ENCODE measurements at places on chromosomes 4 and X.

DNA sequence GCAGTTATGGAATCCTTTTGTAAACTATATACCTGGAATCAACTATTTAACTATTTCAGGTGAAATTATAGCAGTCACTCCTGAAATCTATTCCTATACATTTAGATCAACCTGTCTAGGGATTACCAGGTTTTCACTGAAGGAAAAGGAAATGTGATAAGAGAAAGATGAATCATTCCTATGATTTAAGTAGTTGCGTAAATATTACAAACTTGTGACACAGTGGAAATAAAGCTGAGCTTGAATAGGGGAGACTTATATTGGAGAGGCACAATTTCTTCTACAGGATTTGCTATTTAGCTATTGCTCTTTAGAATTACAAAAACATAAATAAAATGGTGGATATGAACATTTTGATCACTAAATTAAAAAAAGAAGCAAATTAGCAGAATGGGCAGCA lies 284.1 kb upstream of the EPHA5 start:
- no peak for DNase-seq

GRCh38 chrX:123455693-123456092 lies 271.6 kb downstream of the GRIA3 start:
- DNase-seq, result no peak

DNA sequence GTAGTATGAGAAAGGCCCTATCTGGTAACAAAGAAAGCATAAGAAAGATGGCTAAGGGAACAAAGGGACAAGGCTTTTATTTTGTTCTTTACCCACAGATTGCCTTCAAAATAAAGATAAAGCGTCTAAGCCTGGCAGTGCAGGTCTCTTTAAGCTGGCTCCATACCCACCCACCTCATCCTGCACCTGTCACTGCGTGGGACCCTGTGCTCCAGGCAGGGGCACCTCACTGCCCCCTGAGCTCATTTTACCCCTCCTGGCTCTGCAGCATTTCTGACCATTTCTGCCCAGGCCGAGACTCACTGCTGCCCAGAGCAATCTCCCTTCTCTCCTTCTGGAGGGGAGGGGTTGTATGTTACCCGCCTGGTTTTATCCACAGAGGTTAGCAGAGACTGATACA lies 1.7 kb upstream of the CYP4V2 start:
- DNase-seq, result no peak

DNA sequence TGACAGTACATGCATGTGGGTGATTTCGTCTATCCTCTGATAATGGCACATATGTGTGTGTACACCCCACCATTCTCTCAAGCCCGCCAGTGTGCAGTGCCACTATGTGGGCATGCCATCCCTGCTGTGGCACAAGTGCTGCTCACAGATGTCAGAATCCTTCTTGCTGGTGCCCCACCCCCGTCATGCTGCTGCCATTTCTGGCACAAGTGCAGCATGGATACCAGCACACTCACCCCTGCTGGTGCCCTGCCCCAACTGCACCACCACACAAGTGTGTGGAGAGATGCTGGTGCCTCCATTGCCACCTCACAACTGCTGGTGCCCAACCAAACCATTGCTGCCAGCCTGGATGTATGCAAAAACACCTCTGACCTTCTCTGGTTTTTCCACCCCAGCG lies 1133.8 kb downstream of the TECRL start:
- no peak for DNase-seq

GRCh38 chrX:56802921-56803849 lies 74.1 kb downstream of the NBDY start:
- DNase-seq, result no peak

- DNase-seq, result peak; percentile 72
Observed at GRCh38 chr4:110487873-110488272, 11.9 kb downstream of the ENPEP start.

DNA sequence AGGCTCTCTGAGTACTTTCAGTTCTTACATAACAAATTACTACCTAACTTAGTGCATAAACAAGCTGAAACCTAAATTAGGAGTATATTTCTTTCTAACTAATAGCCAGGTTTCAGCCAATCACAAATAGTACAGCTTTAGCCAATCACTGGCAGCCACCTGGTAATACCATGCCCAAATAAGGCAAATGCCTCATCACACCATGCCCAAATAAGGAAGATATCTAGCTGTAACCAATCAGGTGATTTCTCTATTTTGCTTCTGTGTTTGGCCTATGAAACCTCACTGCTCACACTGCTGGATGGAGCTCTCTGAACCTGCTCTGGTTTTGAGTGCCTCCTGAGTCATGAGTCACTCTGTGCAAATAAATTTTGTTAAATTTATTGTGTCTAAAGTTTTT lies 113.5 kb downstream of the DDIT4L start:
- no peak for DNase-seq

- DNase-seq, result no peak
Observed at GRCh38 chrX:21798677-21799219, 40.7 kb upstream of the MBTPS2 start.

DNA sequence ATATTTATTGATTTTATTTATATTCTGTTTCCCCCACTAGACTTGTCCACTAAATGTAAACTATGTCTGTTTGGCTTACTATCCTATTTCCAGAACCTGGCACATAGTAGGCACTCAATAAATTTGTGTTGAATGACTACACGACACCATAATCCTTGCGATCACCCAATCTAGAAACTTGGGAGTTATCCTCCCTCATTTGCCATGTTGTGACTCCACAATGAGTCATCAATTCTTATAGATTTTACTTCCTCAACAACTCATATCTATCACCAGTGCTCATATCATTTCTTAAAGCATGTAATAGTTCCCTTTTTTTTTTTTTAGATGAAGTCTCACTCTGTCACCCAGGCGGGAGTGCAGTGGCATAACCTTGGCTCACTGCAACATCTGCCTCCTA lies 39.9 kb upstream of the VAMP7 start:
- no peak for DNase-seq

GRCh38 chr4:7709431-7709830 lies 230.2 kb downstream of the AFAP1 start:
- DNase-seq, result no peak

DNA sequence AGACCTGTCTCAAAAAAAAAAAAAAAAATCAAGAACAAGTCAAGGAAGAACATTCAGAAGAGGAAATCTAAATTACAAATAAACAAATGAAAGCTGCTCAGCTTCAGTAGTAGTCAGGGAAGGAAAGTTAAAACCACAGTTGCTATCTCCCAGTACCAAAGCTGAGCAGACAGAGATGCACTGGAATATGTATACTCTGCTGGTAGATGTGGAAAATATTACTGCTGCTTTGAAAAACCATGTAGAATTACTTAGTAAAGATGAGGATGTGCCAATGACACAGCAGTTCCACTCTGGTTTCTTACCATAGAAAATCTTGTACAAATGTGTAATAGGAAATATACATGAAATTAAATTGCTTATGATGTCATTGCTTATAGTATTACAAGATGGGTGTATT lies 25.1 kb upstream of the PRKX start:
- DNase-seq, result no peak

DNA sequence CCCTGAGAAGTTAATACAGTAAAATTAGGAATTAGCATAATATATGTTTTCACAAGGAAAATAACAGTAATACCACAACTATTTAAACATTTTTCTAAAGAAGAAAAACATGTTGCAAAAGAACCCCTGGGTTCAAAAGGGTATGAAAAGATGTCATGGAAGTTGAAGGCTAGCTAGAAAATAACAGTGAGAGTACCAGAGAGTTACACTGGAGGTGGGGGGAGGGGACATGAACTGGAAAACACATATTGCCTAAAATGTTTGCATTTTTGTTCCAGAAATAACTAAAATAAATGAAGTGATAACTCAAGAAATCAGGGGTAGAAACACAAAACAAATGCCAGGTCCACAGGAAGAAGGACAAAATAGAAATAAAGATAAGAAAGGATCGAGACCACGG lies 336.6 kb upstream of the MAD2L1 start:
- no peak for DNase-seq

GRCh38 chr4:122658818-122659295 lies 38.0 kb upstream of the IL21 start:
- DNase-seq, result no peak

- DNase-seq, result no peak
Observed at GRCh38 chr4:38734446-38734845, 48.3 kb downstream of the TLR10 start.

DNA sequence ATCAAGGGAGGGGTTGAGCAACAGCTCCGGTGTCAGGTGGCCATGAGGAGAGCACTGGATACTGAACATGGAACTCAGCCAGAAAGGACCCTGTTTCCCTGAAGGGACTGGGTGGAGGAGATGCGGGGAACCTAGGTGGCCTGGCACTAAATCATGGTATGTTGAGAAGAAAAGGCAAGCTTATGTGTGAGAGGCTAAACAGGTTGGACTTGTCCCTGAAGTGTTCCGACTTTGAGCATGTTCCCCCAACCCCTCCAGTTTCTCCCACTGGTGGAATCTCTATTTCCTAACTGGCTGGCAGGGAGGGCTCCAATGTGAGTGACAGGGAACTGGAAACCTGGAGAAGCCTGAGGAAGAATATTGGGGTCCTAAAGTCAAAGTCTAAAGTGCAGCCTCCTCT lies 69.5 kb downstream of the PLAC1 start:
- no peak for DNase-seq

DNA sequence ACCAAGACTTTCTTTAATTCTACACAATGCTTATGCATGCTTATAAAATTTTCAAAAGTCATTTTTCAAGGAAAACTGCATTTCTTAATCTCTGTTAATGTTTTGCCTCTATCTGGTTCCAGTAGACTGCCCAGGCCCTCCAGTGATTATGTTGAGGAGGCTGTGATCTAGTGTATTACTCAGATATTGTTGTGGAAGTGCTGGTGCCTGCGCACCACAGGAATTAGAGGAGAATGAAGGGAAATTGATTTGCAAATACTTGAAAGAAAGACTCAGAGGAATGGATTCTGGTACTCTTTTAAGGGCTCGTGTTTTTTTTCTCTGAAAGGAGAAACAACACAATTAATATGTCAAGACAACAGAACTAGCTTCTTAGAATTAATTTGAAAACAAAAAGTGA lies 1015.1 kb downstream of the RPA4 start:
- DNase-seq, result no peak

- peak; percentile 69 for DNase-seq
Observed at GRCh38 chrX:69153060-69153730, 12.1 kb downstream of the PJA1 start.

DNA sequence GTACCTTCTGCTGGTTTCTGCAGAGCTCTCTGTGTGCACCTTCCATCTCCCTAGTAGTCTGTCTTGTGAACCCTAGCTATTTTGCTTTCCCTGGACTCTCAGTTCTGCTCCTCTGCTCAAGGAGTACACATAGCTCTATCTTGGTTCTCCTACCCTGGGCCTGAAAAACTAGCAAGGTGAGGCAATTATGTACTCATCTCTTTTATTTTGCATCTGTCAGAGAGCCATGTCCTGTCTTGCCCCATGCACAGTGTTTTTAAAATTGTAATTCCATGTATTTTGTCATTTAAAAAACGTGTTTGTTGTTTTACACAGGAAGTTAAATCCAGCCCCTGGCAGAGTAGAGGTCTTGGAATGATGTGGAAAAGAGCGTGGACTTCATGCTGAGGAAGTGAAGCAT lies 684.9 kb upstream of the CPEB2 start:
- no peak for DNase-seq

DNA sequence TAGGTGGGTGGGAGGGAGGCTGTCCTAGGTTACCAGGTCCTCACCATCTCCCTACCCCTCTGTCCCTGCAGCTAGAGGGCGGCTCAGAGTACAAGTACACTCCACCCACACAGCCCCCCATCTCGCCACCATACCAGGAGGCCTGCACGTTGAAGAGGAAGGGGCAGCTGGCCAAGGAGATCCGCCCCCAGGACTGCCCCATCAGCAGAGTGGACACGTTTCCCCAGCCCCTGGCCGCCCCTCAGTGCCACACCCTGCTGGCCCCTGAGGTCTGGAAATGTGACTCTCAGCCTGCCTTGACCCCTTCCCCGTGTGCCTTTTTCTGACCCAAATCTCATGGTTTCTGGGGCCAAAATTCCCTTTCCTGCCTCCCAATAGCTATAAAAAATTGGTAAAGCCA lies 6.5 kb downstream of the FTSJ1 start:
- no peak for DNase-seq

GRCh38 chrX:154549766-154550165 lies 2.3 kb downstream of the IKBKG start:
- no peak for DNase-seq

- DNase-seq, result peak; percentile 30
Observed at GRCh38 chrX:11724122-11725017, 33.7 kb upstream of the MSL3 start.

DNA sequence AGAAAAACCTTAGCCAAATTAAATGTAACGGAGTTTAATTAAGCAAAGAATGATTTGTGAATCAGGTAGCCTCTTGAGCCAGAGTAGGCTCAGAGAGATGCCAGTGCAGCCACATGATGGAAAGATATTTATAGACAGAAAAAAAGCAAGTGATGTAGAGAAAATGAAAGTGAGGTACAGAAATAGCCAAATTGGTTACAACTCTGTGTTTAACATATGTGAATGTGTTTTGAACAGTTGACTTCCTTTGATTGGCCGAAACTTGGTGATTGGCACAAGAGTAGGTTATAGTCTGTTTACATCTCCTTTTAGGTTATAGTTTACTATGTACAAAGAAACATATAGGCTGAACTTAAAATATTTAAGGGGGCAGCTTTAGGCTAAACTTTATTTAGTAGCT lies 459.9 kb upstream of the BOD1L1 start:
- DNase-seq, result no peak

- no peak for DNase-seq
Observed at GRCh38 chr4:16136827-16137226, 53.0 kb upstream of the PROM1 start.

GRCh38 chr4:187380181-187380581 lies 615.4 kb upstream of the ZFP42 start:
- DNase-seq, result peak; percentile 44

- DNase-seq, result no peak
Observed at GRCh38 chrX:136057567-136057966, 72.3 kb downstream of the SLC9A6 start.

DNA sequence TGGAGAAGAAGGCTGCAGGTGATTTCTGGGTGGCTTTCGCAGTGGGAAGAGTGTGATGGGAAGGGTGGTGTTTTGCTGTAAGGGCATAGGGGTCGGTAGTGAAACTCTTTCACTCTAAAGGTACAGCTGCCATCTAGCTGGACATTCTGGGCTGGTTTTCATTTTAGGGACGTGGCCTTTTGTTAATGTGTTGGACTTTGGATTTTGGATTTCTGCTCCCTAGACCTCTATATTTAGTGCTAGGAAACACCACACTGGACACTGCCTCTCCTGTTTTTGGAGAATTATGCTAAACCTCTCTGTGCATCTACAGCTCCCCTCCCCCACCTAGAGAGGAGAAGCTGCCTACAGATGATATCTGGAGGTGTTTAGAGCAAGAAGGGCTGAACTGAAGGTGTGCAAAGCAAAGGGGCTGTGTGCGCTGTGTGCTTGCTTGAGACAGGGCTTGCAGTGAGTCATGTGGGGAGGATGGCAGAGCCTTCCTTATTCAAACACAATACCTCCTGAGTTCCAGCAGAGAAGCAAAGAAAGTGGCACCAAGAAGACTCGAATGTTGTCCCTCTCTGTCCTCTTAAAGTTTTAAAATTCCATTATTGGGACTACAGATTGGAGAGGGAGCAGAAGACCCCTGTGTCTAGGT lies 47.9 kb downstream of the STARD8 start:
- DNase-seq, result no peak

All from NCI-H82 (cell line).